T-helper 9 cell (primary cell): ENCODE measurements at places on chromosomes 1 and 21.

DNA sequence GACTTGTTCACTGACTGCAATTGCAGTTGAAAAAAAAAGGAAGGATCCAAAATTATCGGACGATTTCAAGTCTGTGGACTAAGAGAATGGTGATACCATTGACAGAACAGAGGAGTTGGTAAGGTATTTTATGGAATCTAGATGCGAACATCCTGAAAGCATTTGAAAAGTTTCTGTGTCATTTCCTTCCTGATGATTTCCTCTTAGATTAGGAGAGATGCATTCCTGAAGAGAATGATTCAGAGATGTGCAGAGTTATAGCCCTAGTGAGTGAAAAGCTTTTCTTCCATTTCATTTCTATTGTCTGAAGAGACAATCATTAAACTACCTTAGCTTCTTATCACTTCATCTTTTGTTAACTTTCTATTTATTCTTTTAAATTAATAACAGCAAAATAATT lies 200.0 kb downstream of the KCNK2 start:
- no peak for DNase-seq

DNA sequence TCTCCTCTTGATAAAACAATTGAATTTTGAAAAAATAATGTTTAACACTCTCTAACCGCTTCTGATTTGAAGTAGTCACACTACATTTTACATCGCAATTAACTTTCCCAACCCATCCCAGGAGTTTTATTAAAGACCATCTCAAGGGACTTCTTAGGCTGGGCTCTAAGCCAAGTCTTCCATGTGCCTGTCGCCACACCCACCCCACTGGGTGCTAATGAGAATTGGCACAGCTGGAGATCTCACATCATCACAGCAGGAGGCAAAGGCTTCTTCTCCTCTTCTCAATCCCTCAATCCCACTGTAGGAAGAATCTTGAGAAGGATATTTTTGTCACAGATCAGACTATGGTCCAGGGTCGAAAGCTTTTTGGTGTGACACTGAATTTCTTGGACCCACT lies 328.9 kb downstream of the NUF2 start:
- DNase-seq = no peak

DNA sequence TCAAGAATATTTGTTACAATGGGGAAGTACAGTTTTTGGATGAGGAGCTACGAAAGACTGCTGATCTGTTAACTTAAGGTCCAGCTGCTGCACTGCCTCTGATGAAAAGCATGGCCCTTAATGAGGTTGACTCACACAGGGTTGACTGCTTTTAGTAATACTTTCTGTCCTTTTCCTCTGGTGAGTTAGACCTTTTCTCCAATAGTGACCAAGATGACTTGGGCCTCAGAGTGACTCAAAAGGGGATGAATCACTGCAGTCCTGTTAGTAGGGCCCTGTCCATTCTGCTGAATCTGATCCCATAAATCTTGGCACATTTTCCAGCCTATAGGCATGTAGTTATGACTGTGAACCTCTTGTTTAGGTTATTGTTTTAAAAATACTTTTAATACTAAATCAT lies 2.7 kb downstream of the DISP1 start:
- DNase-seq = no peak

DNA sequence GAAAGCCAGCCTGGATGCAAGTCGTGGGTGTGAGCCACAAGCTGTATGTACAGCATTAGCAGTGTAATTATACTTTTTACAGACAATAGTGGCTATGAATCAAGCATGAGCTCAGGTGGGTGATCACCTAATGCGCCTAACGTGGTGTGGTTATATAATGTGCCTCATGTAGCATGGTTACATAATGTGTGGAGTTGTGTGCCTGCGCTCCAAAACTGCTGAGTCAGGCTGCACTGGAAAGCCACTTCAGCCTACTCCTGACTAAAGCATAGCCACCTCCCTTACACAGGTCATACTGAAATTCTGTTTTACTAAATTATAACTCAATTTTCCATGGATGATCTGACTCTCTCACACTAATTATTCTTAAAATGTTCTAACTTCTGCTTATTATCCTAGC lies 69.8 kb downstream of the KCNT2 start:
- DNase-seq = no peak

GRCh38 chr1:218983848-218984247 lies 189.8 kb upstream of the LYPLAL1 start:
- DNase-seq = no peak

DNA sequence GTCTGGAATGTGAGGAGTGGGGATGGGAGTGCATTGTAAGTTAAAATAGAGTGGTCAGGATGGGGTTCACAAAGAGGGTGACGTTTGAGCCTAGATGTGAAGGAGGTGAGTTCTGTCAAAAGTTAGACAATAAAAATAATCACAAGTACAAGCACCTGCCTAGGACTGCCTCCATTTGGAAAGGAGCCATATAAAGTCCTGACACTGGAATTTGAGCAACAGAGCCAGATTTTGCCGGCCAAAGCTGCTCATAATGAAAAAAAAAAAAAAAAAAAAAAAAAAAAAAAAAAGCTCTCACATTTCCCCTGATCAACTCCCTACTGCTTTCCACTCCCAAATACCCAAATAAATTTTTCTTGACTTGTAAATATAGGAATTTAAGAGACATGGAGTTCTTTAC lies 4.1 kb downstream of the PALMD start:
- no peak for DNase-seq

DNA sequence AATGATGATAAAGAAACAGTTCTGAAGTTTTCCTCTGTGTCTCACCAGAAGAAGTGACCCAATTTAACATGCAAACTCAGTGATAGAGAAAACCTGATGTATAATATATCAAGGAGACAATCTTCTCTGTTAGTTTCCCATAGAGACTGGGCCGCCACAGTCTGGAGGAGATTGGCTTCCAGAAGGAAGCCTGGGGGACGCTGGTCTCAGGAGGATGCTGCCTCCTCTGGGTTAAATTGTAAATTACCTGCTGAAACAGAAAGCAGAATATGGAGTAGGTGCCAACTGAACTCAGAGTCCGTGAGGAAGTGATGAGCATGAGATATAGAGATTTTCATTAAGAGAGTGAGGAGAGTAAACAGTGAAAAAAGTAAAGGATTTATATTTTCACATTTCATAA lies 15.8 kb downstream of the OR14I1 start:
- DNase-seq = no peak

DNA sequence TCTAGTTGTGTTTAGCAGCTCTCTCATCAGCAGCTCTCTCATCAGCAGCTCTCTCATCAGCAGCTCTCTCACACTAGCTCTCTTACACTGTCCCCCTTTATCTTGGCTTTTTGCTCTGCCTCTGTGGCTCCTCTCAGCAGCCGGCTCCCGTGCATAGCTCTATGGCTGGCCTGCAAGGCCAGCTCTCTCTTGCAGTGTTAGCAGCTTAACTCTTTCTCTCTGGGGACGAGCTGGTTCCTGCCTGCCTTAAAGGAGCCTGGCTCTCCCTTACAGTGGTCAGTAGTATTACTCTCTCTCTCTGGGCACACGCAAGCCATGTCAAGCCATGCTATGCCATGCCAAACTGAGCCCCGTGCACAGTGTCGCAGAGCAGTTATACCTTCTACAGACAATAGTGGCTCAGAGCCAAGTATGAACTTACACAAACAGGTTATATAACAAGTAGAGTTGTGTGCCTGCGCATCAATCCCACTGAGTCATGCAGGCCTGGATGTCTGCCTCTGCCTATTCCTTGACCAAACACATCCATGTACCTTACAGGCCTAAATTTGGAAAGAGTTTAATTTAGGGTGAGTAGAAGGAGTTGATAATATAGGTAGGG lies 295.9 kb downstream of the TPR start:
- DNase-seq = no peak

DNA sequence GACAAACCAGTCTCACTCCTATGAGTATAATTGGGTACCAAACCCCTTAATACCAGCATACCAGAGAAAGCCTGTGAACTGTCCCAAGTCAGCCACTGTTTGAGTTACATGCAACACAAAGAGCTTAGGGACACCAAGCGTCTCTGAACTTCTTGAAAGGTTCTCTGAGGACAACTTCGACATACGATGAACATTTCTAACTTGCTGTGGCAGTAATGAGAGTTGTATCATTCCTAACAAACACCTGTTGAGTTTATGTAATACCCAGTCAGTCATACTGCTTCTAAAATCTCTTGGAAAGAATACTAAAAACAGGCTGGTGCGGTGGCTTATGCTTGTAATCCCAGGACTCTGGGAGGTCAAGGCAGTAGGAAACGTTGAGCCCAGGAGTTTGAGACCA lies 18.4 kb downstream of the CCT8 start:
- no peak for DNase-seq

- no peak for DNase-seq
These were observed 297.5 kb downstream of the HHIPL2 start for GRCh38 chr1:222250376-222250775.

- DNase-seq = no peak
These were observed 676.4 kb upstream of the ADAMTS5 start for GRCh38 chr21:27643326-27643725.

- no peak for DNase-seq
These were observed 15.0 kb upstream of the F5 start for GRCh38 chr1:169601096-169601881.

DNA sequence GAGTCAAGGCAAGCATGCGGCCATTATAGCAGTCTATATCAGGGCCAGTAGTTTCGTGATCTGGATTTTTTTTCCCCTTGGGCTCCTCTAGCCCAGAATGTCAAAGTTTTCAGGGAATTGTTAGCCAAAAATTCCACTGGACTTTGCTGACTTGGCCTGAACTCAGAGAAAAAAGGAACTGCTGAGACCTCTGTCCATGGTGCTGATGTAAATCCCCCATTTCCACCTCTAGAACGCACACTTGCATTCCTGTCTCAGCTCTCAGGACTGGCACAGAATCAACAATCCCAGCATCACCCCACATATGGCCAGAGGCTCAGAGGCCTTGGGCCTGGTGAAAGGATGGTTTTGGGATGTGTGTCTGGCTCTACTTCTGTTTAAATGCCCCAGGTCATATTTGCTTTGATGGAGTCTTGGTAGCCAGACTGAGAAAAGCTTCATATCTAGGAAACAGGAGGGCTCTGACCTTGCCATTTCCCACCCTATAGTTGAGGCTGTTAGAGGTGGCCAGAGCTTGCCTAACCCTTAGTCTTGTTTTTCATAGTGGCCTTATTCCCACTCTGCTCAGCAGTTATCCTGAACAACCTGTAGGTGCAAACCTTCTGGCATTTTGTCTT lies 16.9 kb upstream of the EFCAB14 start:
- DNase-seq = no peak

DNA sequence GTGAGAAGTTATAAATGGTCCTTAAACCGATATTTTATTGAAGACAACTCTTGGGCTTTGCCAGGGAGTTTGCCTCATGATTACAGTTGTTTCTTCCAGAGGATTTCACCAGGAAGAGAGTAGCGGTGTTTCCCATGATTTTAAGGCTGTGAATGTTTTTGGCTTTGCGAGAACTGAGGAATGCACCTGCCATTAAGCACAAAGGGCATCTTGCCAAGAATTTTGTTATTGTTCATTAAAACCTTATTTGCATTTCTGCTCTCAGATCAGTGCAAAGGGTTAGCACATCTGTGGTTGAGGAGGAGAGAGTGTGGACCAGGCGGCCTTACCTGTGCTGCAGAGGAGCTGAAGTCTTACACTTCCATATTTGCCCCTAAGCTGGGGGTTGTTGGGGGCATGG lies 13.8 kb downstream of the CNIH3 start:
- DNase-seq = no peak

GRCh38 chr1:106747232-106747631 lies 309.2 kb upstream of the PRMT6 start:
- no peak for DNase-seq

- DNase-seq = no peak
These were observed 29.4 kb upstream of the EIF4G3 start for GRCh38 chr1:21206117-21206516.

GRCh38 chr1:67013573-67013972 lies 40.4 kb downstream of the SLC35D1 start:
- DNase-seq = no peak

- no peak for DNase-seq
These were observed 82.8 kb downstream of the UBIAD1 start for GRCh38 chr1:11355559-11356475.

GRCh38 chr1:187689129-187689528 lies 860.4 kb downstream of the PLA2G4A start:
- DNase-seq = no peak

- DNase-seq = no peak
These were observed 97.3 kb downstream of the USP25 start for GRCh38 chr21:15826908-15827601.
